ENCODE measurements at places on chromosomes 6 and 20.

DNA sequence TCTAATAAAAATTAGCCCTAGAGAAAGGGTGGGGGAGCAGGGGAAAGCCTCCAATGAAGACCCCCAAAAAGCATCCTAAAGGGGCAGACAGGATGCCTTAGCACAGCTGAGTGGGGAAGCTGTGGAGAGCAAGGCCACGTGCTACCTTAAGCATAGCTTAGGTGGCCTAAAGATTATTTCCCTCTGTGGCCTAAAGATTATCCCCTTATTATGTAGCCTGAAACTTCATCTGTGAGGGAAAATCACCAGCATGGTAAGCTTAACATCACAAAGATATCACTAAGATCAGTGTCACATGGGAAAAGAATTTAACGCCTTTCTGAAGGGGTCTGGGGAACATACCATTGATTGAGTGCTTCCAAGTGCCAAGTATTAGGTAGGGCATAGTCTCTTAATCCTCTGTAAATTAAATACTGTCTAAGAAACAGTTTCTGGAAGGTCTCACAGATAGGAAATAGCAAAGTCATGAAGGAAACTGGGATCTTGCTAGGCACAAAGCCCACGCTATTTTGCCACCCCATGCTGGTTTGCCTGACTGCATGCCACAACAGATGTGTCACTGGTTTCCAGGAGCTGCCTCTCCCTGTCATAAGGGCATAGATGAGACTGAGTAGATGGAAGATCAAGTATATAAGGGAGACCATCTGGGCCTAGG is 170.0 kb downstream of the HACE1 start:
- DNase-seq = no peak

- DNase-seq = no peak
Measured at GRCh38 chr6:56953597-56954402, 1.1 kb upstream of the BEND6 start.

DNA sequence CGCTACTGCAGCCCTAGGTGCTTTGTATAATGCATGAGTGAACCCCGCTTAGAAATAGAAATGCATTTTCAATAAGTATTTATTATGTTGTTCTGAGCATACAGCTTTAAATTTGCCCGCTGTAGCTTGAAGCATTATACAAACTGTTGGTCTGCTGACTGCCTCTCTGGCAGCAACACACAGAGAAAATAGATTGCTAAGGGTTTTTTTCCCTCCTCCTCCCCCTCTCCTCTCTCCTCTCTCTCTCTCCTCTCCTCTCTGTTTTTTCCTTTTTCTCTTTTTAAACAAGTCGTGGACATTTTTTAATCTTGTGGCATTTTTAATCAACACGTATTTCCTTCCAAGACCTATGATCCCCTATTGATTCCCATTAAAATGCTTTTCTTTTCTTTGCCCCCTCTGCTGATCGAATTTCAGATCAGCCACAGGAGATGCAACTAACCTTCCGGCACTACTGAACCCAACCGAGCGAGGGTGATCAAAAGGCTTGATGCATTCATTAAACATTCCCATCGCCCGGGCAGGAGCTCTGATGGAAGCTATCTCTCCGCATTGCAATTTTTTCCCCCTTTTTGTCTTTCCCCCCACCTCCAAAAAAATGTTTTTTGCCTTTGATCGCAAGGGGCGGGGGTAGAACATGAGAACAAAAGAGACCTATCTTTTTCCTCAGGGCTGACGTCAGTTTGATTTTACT is 90.7 kb upstream of the ARID1B start:
- peak; percentile 59 for DNase-seq

GRCh38 chr20:62134735-62135231 is 8.4 kb downstream of the PSMA7 start:
- DNase-seq = peak; percentile 61

DNA sequence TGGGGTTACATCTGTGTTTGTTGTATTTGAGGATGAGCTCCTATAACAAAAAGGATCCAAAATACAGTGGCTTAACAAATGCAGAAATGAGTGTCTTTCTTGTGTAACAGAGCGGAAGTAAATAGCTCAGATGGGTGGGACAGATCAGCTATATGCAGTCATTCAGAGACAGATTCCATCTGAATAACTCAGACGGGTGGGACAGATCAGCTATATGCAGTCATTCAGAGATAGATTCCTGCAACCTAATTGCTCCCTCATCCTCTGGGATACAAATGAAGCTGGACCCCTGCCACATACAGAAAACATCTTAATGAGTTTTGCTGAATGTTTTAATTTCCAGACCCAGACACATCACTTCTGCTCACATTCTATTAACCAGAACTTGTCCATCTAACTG is 332.3 kb downstream of the BCKDHB start:
- no peak for DNase-seq

DNA sequence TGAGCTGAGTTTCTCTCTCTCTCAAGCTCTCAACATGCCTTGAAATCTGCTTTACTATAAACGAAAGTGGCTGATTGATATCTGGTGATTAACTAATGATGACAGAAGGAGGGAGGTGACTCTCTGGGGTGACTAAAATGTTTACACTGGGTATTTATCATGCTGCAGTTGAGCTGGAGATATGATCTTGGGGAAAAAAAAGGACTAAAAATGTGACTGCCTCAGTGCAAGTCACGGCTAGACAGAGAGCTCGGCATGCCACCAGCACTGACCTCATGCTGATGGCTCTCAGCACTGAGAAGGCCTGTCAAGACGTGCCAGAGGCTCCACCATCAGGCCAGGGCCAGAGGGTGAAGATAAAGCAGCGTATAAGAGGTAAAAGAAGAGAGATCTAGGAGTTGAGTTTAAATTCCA is 103.1 kb upstream of the SPACA1 start:
- peak; percentile 49 for DNase-seq

- no peak for DNase-seq
Measured at GRCh38 chr6:12927746-12928145, 211.2 kb downstream of the PHACTR1 start.

DNA sequence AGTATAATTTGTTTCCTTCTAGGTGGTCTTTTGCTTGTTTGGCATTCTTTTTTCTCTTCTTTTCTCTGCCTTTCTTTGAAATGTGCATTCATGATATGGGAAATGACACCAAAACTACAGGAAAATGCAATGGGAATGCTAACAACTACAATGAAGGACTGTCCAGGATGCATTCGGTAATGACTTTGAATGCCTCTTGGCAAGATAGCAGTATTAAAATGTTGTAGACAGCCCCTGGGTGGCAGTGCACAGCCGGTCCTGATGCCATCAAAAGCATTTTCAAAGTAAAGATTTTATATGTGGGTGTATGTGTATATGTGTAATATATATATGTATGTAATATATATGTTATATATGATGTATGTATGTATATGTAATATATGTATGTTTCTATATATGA is 218.8 kb upstream of the MMS22L start:
- no peak for DNase-seq

GRCh38 chr20:34537651-34538050 is 20.9 kb upstream of the MAP1LC3A start:
- no peak for DNase-seq

GRCh38 chr6:16822529-16822928 is 61.3 kb upstream of the ATXN1 start:
- no peak for DNase-seq

DNA sequence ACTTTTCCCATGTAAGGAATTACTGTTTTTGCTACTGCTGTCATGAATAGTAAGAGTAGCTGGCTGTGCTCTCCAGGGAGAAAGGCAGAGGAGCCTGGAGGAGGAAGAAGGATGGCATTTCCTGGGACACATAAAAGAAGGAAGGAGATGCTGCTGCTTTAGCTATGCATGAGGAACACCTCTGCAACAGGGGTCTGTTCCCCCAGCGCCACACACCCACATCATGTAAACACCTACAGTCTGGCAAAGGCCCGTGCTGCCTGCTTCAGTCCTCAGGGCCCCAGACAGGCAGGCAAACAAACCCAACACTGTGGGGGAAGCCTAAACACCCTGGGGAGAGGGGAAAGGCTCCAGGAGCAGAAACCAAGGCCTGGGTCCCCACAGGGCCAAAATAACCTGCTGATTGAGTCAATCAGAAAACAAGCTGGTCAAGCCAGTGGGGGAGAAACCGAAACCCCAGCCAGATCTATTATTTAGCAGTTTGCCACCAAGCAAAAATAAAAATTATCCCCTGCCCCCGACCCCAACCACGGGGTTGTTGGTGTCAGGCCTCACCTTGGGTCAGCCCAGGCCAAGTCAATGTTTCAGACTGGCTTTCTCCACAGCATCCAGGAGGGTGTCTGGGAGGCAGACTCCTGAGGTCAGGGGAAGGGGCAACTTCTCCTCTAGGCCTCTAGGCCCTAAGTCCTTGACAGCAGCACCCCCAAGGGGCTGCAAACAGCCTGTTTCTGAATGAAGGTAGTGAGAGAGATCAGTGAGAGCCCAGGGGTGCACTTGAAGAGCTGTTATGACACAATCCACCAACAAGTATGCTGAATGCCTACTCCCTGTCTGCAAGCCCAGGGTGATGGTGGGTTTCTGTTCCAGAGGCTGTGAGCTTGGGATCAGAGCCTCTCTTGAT is 34.6 kb upstream of the SCUBE3 start:
- peak; percentile 61 for DNase-seq

DNA sequence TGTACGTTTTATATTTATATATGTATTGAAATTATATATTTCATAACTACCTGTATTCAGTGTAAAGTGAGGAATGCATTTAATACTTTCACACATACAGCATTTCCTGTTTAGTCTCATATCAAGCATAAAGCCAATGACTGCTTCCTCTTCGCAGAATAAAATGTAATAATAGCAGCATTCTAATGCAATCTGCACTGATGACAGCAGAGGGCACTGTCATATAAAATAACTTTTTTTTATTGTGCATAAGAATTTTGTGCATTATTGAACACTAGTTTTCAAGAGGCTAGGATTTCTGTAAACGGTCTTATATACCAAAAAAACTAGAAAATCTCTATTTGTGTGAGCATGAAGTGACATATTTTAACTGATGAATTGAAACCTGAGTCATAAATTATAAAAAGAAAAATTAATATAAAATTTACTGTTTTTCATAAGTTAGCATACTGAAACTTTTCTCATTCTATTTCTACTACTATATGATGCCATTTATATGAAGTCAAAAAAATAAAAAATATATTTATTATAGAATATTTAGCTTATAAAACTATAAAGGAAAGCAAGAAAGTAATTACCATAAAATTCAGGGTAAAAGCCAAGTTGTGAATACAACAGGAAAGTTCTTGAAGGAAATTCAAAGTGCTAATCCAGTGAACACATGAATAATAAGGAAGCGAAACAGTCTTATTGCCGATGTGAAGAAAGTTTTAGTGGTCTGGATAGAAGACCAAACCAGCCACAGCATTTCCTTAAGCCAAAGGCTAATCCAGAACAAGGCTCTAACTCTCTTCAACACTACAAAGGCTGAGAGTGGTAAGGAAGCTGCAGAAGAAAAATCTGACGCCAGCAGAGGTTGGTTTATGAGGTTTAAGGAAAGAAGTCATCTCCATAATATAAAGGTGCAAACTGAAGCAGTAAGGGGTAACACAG is 36.3 kb downstream of the RNF146 start:
- DNase-seq = peak; percentile 37

- DNase-seq = no peak
Measured at GRCh38 chr20:10012464-10012863, 22.3 kb upstream of the ANKEF1 start.

DNA sequence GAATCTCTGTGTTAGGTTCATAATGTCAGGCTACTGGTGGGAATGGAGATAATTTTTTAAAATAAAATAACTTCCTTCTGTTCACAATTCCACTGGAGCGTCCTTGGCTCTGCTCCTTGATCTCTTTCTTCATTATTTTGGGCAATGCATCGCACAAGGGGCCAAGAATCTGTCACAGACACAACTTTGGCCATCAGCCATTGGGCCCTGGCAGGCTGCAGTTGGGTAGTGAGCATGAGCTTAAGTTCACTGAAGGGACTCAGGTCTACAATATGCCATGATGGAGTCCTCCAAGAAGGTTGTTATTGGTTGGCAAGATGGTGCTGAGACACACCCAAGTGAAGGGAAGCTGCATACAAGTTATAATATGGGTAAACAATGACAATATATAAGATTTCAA is 40.0 kb downstream of the CYP39A1 start:
- no peak for DNase-seq

DNA sequence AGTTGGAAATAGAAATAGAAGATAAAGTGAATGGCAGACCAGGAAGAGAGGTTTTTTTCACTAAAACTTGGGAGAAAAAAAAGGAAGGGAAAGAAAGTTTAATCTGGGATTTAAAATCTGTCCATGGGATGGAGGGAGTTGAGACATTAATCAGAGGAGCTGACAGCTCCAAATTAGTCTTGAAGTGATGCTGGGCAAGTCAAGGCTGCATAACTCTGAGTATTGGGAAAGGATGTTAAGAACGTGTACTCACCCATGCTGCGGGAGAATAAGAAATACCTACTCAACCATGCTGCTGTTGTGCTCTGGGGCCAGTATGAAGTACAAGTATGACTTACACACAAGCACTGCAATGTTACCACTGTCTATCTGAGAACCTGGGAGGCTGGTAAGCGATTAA is 47.5 kb downstream of the SNRNP48 start:
- DNase-seq = no peak

- DNase-seq = peak; percentile 46
Measured at GRCh38 chr6:1759870-1760269, 150.2 kb downstream of the FOXC1 start.

DNA sequence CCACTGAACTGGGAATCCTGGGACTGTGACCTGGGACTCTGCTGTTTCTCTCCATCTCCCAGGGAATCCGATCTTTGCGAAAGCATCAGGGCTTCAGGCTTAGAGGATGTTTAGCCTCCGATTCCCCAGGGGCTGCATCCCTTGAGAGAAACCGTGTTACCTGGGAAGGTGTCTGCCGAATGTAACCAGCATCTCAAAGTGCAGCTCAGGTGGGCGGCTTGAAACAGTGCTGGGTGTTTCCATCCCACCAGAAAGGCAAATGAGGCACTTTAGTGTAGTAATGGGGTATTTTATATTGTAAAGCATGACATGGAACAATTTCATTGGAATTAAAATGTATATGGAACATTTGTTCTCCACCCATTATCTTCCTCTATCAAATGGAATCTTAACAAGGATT is 15.2 kb downstream of the CDH4 start:
- no peak for DNase-seq

- DNase-seq = no peak
Measured at GRCh38 chr20:36421641-36422040, 115.5 kb downstream of the DLGAP4 start.

- DNase-seq = no peak
Measured at GRCh38 chr20:35297155-35297554, 4.9 kb upstream of the FAM83C start.

GRCh38 chr6:65075705-65076230 is 631.3 kb downstream of the EYS start:
- no peak for DNase-seq
